Activated naive CD4-positive, alpha-beta T cell treated with anti-CD3 and anti-CD28 coated beads for 36 hours (primary cell): ENCODE measurements at places on chromosomes 11 and 22.

- H3K4me3 ChIP-seq = no peak overlapping the region
- H3K27me3 ChIP-seq = no peaks in the 10 kb centered on the region
- H3K4me1 ChIP-seq = no peaks in the 10 kb centered on the region
- H3K36me3 ChIP-seq = no peaks in the 10 kb centered on the region
Measured at GRCh38 chr11:102225689-102226568, 91.4 kb upstream of the BIRC3 start.

GRCh38 chr11:12433571-12434324 is 56.4 kb downstream of the PARVA start:
- H3K4me3 ChIP-seq = no peak overlapping the region
- H3K27me3 ChIP-seq = no peaks in the 10 kb centered on the region
- DNase-seq = no peak
- no peaks in the 10 kb centered on the region for H3K36me3 ChIP-seq
- H3K27ac ChIP-seq = no peak overlapping the region

DNA sequence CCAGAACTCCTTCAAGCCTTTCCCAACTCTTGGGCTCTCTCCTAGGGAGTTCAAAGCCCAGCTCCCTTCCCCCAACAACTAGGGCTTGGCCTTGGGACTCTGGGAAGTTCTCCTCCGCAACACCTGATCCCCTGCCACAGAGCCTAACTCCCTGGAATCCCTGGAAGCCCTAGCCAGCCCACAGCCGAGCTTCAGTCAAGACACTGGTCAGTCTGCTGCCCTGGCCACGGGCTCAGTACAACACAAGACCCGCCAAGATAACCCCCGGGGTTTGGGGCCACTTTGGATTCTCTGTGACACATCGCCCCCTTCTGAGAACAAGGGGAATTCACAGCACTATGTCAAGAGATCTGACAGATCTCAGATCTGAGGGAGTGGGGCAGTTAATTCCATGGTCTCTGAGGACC is 58.3 kb downstream of the SLC22A12 start:
- no peak overlapping the region for H3K27ac ChIP-seq
- H3K4me1 ChIP-seq = no peaks in the 10 kb centered on the region
- H3K4me3 ChIP-seq = no peak overlapping the region
- H3K36me3 ChIP-seq = no peaks in the 10 kb centered on the region
- H3K27me3 ChIP-seq = peaks cover 18% of the 10 kb centered on the region

DNA sequence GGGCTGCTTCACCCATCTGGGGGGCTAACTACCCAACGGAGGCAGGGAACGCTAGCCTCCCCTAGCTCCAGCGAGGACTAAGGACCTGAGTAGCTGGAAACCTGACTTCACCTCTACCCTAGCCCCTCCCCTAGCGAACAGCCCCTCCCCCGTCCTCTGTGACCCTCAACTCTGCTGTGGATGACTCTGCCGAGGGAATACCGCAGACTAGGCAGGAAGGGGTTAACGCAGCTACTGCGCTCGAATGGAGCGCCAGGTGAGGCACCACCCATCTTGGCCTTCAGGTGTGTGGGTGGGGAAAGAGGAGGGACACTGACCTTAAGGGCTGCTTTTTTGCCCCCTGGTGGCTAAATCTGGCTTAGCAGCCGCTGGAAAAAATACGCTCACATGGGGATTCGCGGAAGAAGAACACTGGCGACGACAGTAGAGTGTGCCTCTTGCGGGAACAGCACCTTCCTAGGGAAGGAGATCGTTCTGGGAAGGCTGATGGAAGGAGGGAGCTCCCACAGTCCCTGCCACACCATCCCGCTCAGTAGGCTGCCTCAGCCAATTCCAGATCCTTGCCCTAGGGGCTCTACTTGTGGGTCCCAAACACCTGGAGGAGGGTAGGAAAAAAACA is 4.5 kb upstream of the BCL9L start:
- peaks cover 35% of the 10 kb centered on the region for H3K4me1 ChIP-seq
- H3K4me3 ChIP-seq = peak overlapping the region; percentile 96
- peak; percentile 95 for DNase-seq
- no peaks in the 10 kb centered on the region for H3K27me3 ChIP-seq

DNA sequence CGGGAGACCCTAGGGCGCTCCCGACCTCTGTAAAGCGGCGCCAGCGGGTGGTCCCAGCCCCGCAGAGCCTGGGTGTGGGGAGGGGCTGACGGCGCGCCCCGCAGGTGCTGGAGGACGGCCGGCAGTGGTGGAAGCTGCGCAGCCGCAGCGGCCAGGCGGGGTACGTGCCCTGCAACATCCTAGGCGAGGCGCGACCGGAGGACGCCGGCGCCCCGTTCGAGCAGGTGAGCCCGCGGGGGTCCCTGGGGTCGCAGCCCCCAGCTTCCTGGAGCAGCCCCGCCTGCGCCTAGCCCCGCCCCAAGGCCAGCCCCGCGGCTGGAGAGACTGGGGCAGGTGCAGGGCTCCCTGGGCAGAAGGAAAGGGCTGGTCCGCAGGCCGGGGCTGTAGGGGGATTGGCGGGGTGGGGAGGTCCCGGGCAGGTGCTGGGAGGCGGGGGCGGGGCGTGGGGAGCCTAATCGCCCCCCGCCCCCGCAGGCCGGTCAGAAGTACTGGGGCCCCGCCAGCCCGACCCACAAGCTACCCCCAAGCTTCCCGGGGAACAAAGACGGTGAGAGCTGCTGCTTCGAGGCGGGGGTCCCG is 19.7 kb downstream of the EPS8L2 start:
- no peak overlapping the region for H3K27ac ChIP-seq
- H3K4me1 ChIP-seq = peaks cover 13% of the 10 kb centered on the region
- peaks cover 7% of the 10 kb centered on the region for H3K27me3 ChIP-seq
- DNase-seq = no peak
- H3K36me3 ChIP-seq = no peaks in the 10 kb centered on the region

GRCh38 chr11:10247011-10247410 is 47.0 kb downstream of the SBF2 start:
- no peak overlapping the region for H3K4me3 ChIP-seq
- H3K36me3 ChIP-seq = no peaks in the 10 kb centered on the region
- H3K4me1 ChIP-seq = no peaks in the 10 kb centered on the region
- H3K27ac ChIP-seq = no peak overlapping the region

DNA sequence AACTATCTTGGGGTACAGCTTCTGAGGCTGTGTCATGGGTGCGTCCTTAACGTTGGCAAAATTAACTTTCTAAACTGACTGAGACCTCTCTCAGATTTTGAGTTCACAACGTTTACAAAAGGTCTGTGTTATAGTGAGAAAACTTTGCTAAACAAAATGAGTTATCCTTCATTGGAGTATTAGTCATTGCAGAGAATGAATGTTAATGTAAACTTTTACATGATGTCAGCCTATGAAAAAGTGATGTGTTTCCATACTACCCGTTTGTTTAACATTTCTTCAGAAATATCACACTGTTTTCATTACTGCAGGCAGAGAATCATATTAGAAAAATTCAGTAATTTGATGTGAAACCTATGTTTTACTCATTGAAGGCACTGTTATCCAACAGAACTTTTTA is 32.1 kb downstream of the HSD17B12 start:
- no peak overlapping the region for H3K4me3 ChIP-seq
- no peaks in the 10 kb centered on the region for H3K4me1 ChIP-seq
- H3K27ac ChIP-seq = no peak overlapping the region
- DNase-seq = no peak
- H3K36me3 ChIP-seq = peaks cover 14% of the 10 kb centered on the region

- DNase-seq = no peak
- no peak overlapping the region for H3K27ac ChIP-seq
- H3K27me3 ChIP-seq = peaks cover 5% of the 10 kb centered on the region
Measured at GRCh38 chr22:43750751-43751150, 61.4 kb downstream of the EFCAB6 start.

GRCh38 chr11:129751511-129751910 is 64.1 kb upstream of the TMEM45B start:
- peaks cover 9% of the 10 kb centered on the region for H3K36me3 ChIP-seq
- no peaks in the 10 kb centered on the region for H3K27me3 ChIP-seq
- no peak overlapping the region for H3K27ac ChIP-seq
- no peak for DNase-seq
- H3K4me1 ChIP-seq = peaks cover 2% of the 10 kb centered on the region

GRCh38 chr22:48370508-48371325 is 1457.0 kb downstream of the BRD1 start:
- no peak for DNase-seq
- no peaks in the 10 kb centered on the region for H3K36me3 ChIP-seq
- no peaks in the 10 kb centered on the region for H3K4me1 ChIP-seq

DNA sequence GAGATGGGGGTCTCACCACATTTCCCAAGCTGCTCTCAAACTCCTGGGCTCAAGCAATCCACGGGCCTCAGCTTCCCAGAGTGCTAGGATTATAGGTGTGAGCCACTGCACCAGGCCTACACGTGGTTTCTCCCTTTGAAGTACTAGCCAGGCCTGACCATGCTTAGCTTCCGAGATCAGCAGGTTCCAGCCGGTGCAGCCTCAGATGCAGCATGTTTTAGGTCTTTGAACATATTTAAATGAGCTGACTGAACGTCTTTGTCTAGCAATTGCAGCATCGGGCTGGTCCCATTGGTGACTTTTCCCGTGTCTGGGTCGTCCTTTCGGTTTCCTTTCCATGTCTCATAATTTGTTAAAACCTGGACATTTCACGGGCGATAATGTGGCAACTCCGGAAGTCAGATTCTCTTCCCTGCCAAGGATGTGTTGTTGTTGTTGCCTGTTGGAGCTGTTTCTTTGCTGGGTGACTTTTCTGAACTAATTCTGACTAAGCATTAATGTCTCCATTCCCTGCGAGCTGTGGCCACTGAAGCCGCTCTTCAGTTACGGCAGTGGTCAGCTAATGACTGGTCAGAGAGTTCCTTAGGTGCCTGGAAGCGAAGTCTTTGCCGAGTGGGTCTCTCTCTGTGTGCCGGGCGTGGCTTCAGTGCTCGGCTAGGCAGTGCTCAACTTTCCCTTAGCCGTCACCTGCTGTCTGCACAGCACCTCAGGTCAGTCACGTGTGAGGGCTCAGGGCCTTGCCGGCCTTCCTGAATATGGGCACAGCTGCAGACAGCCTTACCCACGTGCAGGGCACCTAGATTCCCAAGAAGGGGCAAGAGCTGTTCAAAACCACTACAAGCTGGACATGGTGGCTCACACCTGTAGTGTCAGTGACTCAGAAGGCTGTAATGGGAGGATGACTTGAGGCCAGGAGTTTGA is 3.8 kb upstream of the CYP2D6 start:
- DNase-seq = no peak
- H3K4me3 ChIP-seq = no peak overlapping the region
- no peaks in the 10 kb centered on the region for H3K27me3 ChIP-seq
- H3K36me3 ChIP-seq = peaks cover 4% of the 10 kb centered on the region

DNA sequence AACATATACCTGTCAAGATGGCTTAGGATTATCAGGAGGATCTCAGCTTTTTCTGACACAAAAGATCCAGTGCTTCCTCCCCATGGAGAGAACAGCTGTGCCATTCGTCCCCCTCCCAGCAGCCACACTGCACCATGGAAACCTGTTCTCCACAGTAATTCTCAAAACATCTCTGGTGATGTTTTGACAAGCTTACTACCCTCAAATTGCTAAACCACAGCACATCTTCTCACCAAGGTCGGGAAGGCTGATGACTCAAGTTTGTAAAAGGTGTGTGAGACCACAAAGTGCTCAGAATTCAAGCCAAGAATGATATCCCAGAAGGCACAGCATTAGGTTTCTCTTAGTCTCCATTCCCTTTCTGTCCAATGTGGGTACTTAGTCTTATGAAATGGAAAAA is 3.9 kb upstream of the RAB38 start:
- peak; percentile 57 for DNase-seq
- H3K36me3 ChIP-seq = no peaks in the 10 kb centered on the region
- peak overlapping the region; percentile 62 for H3K27ac ChIP-seq
- peaks cover 28% of the 10 kb centered on the region for H3K27me3 ChIP-seq
- no peak overlapping the region for H3K4me3 ChIP-seq
- H3K4me1 ChIP-seq = peaks cover 27% of the 10 kb centered on the region

DNA sequence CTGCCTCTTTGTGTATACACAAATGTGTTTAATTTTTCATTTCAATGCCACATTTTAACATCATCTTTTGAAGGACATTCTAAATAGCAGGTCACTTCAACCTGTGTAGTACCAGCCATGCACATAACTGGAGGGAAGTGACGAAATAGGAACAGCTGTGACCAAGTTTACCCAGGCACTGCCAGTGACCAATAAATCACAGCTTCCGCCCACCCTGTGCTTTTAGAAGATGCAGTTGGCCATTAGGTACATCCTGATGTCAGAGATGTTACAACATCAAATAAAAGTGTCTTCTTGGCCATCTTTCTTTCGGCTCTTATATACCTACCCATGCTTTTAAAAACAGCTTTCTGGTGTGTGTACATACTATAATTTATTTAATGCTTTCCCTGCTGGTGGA is 7.8 kb downstream of the LDLRAD3 start:
- no peaks in the 10 kb centered on the region for H3K36me3 ChIP-seq
- H3K4me3 ChIP-seq = no peak overlapping the region
- no peak for DNase-seq
- no peak overlapping the region for H3K27ac ChIP-seq

GRCh38 chr11:57496109-57496820 is 19.2 kb downstream of the SLC43A1 start:
- DNase-seq = no peak
- H3K4me1 ChIP-seq = peaks cover 12% of the 10 kb centered on the region
- H3K36me3 ChIP-seq = peaks cover 33% of the 10 kb centered on the region
- no peak overlapping the region for H3K27ac ChIP-seq

DNA sequence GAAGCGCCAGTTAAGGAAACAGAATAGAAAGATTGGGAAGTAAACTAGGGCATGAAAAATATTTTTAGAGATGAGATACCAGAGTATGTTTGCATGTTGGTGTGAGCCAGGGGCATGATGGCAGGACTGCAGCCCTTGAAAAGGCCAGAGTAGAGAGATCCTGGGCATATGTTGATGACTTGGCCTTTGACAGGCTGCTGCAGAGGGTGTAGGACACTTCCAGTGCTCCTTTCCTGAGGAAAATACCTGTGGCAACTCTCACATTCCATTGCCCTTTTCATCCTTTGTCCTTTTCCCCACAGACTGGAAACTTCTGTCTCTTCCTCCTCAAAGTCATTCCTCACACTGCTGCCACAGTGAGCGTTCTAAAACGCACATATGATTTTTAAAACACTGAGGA is 150.7 kb upstream of the CCDC90B start:
- no peak for DNase-seq
- H3K27ac ChIP-seq = no peak overlapping the region
- no peak overlapping the region for H3K4me3 ChIP-seq
- no peaks in the 10 kb centered on the region for H3K36me3 ChIP-seq
- no peaks in the 10 kb centered on the region for H3K27me3 ChIP-seq

DNA sequence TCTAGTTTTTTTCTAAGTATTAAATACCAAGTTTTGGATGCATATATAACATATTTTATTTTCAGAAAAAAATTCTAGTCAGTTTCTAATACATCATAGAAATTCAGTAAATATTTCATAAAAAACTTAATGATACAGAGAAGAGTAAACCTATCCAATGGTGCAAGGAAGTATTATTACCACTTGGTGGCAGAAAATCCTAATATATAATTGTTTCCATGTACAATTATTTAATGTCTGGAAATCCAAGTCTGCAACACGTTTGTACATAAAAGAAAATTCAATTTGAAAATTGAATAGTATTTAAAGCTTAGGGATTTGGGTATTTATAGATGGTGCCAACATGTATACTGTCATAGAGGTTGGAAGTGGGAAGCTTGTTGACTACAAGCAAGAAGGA is 127.0 kb downstream of the TRPC6 start:
- H3K27me3 ChIP-seq = no peaks in the 10 kb centered on the region
- H3K4me1 ChIP-seq = no peaks in the 10 kb centered on the region
- no peak overlapping the region for H3K27ac ChIP-seq
- no peak overlapping the region for H3K4me3 ChIP-seq
- H3K36me3 ChIP-seq = no peaks in the 10 kb centered on the region

GRCh38 chr11:94066901-94067429 is 45.8 kb downstream of the HEPHL1 start:
- H3K27me3 ChIP-seq = peaks cover 13% of the 10 kb centered on the region
- H3K4me3 ChIP-seq = no peak overlapping the region
- no peaks in the 10 kb centered on the region for H3K4me1 ChIP-seq
- DNase-seq = no peak
- H3K36me3 ChIP-seq = no peaks in the 10 kb centered on the region
- no peak overlapping the region for H3K27ac ChIP-seq
